Stimulated activated CD8-positive, alpha-beta memory T cell treated with anti-CD3 and anti-CD28 coated beads, Interleukin-15, amount 100 ng/mL, for 24 hours (primary cell): ENCODE measurements at places on chromosomes 3 and 15.

DNA sequence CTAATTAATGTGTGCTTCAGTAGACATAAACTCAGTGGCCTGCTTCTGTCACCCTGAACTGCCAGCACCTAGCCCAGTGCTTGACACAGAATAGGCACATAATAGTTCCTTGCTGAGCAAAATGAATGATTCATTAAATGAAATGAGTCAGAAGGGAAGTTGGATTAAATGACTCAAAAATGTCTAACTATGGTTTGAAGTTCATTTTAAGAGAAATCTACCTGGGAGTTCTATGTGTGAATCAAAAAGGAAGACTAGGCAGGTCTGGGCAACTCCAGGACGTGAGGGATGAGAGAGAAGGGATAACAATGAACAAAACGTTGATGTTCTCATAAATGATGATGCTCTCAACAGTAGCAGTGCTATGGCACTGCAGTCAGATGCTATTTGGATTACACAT lies 175.0 kb downstream of the CFAP20DC start:
- no peak for DNase-seq

DNA sequence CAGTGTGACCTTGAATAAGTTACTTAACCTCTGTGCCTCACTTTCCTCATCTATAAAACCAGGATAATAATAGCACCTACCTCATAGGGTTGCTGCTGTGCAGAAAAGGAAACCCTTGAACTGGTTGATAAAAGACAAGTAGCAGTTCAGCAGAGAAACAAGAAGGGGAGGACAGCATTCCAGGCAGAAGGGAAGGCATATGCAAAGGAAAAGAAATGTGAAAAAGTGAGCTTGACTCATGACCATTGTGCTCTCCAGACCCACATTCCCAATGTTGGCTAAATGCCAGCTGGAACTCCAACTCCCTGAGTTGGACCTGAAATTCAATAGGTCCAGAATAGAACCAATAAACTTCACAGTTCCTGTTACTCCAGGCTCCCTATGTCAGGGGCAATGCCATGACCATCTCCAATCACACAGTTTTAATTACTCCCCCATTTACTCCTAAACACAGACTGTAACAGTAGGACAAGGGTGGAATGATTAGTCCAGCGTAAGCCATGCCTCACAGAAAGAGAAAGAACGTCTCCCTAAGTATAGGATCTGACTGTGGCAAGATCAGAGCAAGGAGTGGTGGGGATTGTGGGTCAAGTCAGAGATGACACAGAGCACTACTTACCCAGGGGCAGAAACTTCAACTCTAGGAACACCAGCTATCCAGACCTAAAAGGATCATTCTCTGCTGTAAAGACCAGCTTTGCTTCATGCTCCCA lies 26.9 kb downstream of the PRKAR2A start:
- no peak for DNase-seq

DNA sequence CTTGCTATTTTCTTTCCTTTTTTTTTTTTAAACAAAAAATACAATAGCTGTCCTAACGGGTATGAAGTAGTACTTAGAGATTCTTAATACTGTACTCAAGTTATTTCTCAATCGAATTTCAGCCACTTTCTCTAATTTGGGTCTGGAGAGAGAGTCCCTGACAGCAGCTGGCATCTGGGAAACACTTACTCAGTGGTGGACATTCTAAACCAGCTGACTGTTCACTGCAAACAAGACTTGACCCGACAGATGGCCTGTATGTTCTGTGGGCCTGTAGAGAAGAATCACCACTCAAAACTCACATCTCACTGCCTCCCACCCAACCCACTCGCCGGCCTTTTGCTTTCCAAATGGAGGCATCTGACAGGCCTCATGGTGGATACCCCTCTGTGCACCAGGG lies 199.6 kb downstream of the ATP10A start:
- DNase-seq, result no peak

- DNase-seq, result no peak
Observed at GRCh38 chr3:139325551-139325950, 18.3 kb upstream of the MRPS22 start.

GRCh38 chr3:992871-993270 lies 100.0 kb upstream of the CNTN6 start:
- no peak for DNase-seq

GRCh38 chr15:69647142-69647513 lies 194.5 kb downstream of the RPLP1 start:
- no peak for DNase-seq

GRCh38 chr3:188319569-188319968 lies 165.6 kb downstream of the LPP start:
- no peak for DNase-seq

GRCh38 chr3:142588703-142589102 lies 7.5 kb upstream of the PLS1 start:
- no peak for DNase-seq

DNA sequence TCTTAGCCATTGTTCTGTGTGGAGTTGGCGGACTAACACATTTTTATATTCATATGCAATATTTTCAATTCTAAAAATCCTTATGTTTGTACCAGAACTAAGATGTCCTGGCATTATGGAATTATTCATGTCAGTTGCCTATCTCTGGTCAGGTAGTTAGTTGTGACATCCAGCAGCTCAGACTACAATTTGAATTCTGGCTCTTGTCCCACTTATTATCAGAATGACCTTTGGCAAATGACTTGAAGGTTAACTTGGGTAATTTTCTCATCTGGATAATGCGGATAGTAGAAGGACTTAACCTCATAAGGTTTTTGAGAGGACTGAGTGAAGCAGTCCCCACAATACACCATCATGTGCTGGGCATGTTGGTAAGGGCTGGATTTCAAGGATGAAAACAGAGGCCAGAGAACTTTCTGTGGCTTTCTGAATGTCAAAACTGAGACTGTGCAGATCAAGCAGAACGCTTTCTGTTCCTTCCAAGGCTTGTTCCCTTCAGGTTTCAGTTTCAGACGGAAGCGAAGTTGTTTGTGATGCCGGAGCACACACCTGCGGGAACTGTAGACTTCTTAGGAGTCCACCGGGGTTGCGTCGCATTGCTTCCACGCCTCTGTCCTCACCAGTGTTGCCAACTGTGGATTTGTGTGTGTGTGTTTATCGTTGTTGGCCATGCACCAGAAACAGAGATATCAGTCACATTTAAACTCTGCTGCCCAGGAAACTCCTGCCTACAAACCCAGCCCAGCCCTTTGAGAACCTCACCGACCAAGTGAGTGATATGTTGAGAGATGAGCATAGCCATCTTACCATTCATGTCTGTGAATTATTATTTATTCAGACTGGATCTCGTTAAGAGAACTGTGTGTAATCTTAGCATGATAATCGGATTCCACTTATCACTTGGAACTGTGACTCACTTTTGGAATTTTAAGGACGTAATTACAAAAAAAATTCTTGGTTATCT lies 76.0 kb downstream of the PTPRG start:
- DNase-seq, result no peak

DNA sequence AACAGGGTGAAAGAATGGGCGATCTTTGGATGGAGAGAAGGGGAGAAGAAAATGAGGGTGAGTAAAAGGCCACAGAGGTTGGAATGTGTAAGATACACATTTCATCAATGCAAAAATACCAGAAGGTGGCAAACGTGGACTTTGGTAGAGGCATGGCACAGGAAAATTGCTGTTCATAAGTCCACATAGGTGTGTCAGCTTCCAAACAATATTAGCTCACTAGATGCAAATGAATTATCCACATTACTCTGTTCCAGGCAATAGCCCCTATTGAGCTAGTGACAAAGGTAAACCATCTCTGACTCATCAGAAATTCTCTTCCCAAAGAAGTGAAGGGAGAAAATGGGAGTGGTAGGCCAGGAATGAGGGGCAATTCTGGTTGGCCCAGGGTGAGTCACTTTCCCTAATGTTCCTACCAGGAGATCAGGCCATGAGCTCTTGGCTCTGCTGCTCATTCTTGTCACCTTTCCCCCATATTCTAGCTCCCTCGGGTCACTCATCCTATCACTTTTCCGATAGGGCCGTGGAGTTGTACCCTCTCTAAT lies 19.9 kb downstream of the ACKR2 start:
- no peak for DNase-seq

GRCh38 chr15:66877477-66878271 lies 175.6 kb downstream of the SMAD6 start:
- no peak for DNase-seq

GRCh38 chr3:14352002-14352627 lies 50.3 kb upstream of the SLC6A6 start:
- DNase-seq, result no peak

- DNase-seq, result no peak
Observed at GRCh38 chr3:95750097-95750496, 1064.3 kb upstream of the EPHA6 start.

DNA sequence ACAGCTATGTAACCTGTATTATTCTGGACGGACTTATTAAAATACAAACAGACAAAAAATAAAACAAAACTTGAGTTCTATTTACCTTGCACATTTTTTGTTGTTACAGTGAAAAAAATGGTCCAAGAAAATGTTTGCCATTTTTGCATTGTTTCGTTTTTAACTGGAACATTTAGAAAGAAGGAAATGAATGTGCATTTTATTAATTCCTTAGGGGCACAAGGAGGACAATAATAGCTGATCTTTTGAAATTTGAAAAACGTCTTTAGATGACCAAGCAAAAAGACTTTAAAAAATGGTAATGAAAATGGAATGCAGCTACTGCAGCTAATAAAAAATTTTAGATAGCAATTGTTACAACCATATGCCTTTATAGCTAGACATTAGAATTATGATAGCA lies 17.1 kb downstream of the LMOD3 start:
- no peak for DNase-seq

- DNase-seq, result no peak
Observed at GRCh38 chr15:70748281-70748747, 15.0 kb downstream of the UACA start.

- no peak for DNase-seq
Observed at GRCh38 chr3:37256447-37256846, 82.1 kb upstream of the LRRFIP2 start.

- DNase-seq, result no peak
Observed at GRCh38 chr3:125192190-125193035, 20.1 kb downstream of the SLC12A8 start.

- no peak for DNase-seq
Observed at GRCh38 chr3:110955301-110955880, 116.2 kb upstream of the NECTIN3 start.

DNA sequence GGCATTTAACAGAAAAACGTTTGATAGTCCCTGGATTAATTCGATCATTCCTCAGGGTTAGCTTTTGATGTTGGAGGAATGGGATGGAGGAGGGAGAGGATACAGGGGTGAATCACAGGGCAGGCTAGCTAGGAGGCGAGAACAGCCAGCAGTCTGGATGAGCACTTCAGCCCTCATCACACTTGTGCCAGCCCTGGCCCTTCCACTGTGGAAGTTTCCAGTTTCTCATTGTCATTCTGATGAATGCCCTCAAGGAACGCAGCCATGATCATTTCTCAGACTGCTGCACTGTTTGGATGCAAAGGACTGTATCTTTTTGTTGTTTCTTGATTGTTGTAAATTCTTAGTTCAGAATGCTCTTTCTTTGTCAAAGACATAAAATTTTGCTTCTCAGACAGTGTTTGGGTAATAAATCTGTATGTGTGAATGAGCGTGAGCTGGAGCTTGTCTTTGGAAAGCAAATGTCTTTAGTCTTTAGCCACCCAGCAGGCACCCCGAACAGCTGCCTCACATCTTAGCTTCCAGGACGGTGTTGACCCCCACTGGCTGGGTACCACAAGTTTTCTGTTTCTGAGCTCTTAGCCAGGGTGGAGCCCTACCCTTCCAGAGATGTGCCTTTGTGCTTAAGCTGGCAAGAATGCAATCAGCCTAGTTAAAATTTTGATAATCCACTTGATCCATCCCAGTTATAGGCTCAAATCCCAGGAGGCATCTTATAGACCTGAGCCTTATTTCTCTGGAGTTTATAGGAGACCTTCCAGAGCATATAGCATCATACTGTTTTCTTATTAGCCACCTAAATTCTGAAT lies 121.1 kb downstream of the PDCD6IP start:
- DNase-seq, result no peak

- no peak for DNase-seq
Observed at GRCh38 chr3:104291437-104291851, 1075.3 kb upstream of the ALCAM start.

DNA sequence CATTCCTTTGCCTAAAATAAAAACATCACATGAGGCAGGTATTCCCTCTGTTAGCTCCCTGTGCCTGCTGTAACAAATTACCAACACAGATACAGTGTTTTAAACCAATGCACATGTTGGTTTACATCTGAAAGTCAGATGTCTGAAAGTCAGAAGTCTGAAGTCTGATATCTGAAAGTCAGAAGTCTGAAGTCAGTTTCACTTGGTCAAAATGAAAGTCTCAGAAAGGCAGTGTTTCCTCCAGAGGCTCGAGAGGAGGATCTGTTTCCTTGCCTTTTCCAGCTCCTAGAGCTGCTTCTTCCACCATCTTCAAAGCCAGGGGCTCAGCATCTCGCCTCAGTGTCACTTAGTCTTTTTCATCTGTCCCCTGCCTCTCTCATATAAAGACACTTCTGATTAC lies 22.0 kb downstream of the SST start:
- DNase-seq, result no peak

GRCh38 chr3:177318559-177318958 lies 121.3 kb upstream of the TBL1XR1 start:
- no peak for DNase-seq

DNA sequence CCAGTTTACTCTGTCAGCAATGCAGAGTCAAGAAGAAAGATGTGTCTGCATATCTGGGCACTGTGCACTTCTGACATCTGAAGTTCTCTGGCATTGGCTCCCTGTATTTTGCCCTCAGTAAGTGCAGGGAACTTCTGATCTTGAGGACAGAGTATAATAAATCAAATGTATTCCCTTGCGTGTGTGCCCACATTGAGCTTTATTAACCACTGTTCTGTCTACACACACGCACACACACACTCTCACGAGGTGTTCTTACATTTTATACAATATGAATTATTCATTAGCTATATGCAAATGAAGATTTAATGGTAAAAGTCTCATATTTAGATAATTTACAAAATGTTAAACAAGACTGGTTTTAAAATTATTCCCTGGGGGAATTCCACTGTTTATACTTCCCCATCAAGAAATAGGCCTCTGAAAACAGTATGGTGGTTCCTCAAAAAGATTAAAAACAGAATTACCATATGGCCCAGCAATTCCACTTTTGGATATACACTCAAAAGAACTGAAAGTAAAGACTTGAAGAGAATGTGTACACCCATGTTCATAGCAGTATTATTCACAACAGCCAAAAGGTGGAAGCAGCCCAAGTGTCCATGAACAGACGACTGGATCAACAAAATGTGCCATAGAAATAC lies 24.6 kb upstream of the ANPEP start:
- no peak for DNase-seq

GRCh38 chr3:170523248-170523647 lies 62.6 kb downstream of the SLC7A14 start:
- DNase-seq, result no peak

- DNase-seq, result no peak
Observed at GRCh38 chr3:111252779-111253178, 181.2 kb downstream of the NECTIN3 start.

DNA sequence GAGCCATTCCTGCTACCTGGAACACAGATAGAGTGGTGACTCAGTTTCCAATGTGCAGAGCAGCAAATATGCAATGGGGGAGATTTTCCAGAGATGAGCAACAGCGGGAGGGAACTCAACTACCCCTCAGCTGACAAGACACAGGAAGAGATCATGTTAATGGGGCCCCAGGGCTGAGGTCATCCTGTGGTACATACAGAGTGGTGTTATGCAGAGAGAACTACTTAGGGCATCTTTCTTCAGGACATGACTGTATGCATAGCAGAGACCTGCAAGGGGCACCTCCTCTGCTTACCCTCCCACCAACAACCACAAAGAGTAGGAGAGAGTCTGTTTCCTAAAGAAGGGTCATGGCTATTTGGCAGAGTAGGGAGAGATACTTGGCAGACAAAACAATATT lies 6.8 kb upstream of the TBC1D5 start:
- no peak for DNase-seq

- no peak for DNase-seq
Observed at GRCh38 chr15:67035886-67036285, 29.5 kb upstream of the SMAD3 start.
